Activated naive CD4-positive, alpha-beta T cell (primary cell): ENCODE measurements at places on chromosomes 11 and 22.

- DNase-seq = no peak
These were observed 207.1 kb upstream of the ARHGAP20 start for GRCh38 chr11:110919241-110919922.

DNA sequence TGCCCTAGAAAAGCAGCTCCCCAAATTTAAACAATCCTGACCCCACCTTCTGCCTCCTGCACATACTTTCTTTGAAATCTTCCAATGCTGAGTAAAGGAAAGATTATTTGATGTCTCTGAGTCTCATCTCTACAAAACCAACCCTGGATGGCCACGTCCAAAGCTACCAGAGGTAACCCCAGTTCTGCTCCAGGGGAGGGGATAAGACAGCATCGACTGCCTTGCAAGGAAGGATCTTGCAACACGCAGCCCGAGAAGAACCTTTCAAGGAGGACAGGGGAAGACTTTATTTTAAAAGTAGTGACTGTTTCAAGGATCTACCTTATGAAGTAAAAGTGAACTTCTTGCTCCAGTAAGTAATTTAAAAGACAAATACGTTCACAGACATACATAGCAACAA is 66.5 kb upstream of the TMEM45B start:
- DNase-seq = no peak

GRCh38 chr11:105332171-105332570 is 192.6 kb upstream of the CARD18 start:
- DNase-seq = no peak

DNA sequence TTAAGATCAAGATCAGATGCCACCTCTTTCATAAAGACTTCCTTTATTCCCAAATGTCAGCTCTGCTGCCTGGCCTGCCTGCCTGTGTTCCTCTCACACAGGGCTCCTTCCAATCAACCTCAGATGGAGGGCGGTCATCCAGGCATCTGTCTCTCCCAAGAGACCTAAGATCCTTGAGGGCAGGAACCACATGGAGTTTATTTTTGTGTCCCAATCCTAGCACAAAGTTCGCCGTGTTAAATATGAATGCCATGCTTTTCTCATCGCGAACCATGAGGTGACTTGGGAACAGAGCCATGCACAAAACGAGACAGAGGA is 72.7 kb upstream of the ARFGAP3 start:
- DNase-seq = no peak

DNA sequence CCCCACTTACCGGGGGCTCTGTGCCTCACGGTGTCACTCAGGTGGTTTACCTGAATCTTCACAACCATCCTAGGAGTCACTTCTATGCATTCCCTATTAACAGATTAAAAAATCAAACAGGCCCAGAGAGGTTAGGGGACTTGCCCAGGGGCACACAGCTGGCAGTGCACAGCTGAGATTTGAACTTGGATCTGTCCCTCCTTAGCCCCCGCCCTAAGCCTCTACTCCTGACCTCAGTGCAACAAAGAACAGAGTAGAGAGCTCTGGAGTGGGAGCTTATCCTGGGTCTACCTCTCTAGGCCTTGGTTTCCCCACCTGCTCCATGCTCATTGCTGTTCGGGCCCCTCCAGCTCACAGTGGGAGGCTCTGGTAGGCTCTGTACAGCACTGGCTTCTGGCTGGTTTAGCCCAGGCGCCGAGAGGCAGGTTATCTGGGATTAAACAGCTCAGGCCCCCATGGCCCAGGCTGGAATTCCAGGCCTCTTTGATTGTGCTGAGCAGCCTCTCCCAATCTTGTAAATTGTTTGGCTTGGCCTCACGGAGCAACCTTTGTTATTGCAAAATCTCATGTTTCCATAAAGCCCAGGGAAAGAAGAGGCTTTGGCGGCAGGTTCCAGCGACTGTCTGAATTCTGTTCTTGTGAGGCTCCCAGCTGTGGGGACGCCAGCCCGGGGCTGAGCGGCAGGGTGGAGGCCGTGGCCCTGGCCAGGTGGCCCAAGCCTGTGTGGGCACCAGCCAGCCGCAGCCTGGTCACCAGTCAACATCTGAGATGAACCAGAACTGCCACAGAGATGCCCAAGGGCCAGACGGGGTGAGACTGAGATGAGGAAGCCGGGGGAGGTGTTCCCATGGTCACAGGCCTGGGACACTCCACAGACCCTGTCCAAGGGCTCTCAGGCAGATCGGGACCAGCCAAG is 28.9 kb upstream of the SHISAL1 start:
- no peak for DNase-seq

DNA sequence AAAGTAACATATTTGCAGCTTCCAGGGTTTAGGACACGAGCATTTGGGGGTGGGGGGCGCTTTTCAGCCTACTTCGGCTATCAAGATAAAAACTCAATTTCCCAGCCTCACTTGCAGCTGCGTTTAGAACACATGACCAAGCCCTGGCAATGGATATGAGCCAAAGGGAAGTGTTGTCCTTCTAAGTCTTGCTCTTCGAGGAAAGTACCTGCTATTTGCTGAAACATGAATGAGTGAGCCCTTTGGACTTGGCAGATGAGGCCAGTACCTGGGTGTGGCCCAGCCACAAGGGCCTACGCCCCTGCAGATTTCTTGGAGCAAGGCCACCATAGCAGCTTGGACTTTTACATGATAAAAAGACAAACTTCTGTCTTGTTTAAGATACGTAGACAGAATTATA is 60.2 kb upstream of the SORL1 start:
- DNase-seq = no peak

- peak; percentile 85 for DNase-seq
These were observed 929 bp upstream of the RHOG start for GRCh38 chr11:3841426-3842350.

DNA sequence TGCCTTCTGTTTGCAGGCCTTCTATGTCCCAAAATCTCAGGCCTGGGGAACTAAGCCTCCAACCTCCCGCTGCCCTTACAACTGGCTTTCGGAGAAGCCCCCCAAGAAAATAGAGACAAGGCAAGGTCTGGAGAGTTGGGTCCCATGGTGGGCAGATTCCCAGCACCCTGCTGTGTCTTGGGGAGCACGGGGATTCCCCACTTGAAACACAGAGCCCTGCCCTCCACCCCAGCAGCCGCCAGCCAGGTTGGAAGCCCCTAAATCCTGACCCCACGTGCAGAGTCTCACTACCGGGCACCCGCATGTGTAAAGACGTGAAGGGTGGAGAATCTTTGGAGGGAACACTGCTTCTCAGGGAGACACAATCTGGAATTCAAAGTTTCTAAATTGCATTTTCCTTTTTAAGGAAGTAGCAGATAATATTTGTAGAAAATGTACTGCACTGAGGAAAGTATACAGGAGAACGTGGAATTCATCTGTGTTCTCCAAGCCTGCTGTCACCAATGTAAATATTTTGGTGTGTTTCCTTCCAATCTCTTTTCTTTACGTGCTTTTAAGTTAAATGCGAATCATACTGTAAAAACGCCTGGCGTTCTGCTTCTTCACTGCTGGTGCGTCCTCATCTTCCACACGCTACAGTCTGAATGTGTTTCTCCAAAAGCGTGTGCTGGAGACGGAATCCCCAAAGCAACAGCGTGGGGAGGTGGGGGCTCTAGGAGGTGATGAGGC is 220.9 kb downstream of the BRD1 start:
- DNase-seq = no peak

DNA sequence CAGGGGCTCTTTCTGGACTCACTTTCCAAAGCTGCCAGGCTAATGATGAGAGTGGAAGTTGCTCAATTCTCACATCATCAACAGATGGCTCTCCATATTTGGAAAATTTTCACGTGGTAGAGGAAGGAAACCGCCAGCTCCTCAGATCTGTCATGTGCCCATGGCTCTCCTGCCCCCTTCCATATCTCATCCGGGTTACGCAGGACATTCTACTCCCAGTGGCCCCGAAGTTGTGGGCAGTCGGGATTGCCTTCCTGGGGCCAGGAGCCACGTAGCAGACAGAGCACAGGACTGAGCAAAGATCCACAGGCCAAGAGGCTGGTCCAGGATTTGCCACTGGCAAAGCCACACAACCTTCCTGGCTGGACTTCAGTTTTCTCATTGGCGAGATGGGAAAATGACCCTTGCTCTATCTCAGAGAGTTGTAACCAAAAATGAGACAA is 38.8 kb downstream of the RPUSD4 start:
- DNase-seq = no peak
